ENCODE measurements at places on chromosomes 11 and 22. TPM values are rescaled to one million over a fixed set of nuclear protein-coding genes. Genes with fewer than 3 reads are reported as not detected.

Gene LARGE2
- 0.19 TPM for total RNA-seq

Gene B3GAT1
- total RNA-seq = 2.8 TPM

Gene AMPD3
- 0.53 TPM for total RNA-seq

Gene FAM181B
- total RNA-seq = 0.04 TPM

Gene PARVB
- 68.5 TPM for total RNA-seq
